ENCODE measurements at places on chromosomes 16 and 17.

- no peak for DNase-seq
These were observed 30.4 kb downstream of the KIAA0513 start for GRCh38 chr16:85057948-85058347.

DNA sequence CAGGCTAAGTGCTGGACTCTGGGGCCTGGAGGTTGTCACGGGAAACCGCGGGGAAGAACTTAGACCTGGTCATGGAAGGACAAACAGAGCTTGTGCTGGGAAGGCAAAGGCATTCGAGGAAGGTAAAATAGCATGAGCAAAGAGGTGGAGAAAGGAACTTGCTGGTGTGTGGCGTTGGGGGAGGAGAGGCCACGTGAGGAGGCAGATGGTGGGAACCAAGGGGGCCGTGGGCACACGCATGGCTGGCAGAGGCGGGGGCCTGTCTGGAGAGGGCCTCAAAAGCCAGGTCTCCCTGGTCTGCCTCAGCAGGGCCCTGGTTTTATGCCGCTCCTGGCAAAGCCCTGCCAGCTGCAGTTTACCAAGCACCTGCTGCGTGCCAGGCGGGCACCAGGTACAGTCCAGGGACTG, 15.3 kb downstream of the CORO7 start:
- DNase-seq: no peak

- DNase-seq: peak; percentile 17
These were observed 3.0 kb upstream of the PPY start for GRCh38 chr17:43945074-43945829.

DNA sequence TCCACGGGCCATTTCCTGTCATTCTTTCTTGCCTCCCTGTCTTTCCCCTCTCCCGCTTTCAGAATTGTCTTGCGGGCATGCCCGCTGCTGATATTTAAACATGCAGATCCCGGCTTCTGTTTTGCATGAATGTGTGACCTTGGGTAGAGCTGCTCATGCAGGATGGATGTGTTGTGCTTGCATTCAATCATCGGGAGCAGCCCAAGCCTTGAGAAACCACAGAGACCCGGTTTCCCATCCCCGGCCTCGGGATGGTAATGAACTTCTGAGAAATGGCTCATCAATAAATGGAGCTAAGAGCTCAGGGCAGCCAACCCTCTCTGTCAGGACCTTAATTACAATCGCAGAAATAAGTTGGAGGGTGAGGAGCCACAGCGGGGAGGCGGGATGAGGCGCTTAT, 303.7 kb upstream of the TNRC6C start:
- no peak for DNase-seq

- no peak for DNase-seq
These were observed 5.8 kb downstream of the KIF18B start for GRCh38 chr17:44941712-44942331.

DNA sequence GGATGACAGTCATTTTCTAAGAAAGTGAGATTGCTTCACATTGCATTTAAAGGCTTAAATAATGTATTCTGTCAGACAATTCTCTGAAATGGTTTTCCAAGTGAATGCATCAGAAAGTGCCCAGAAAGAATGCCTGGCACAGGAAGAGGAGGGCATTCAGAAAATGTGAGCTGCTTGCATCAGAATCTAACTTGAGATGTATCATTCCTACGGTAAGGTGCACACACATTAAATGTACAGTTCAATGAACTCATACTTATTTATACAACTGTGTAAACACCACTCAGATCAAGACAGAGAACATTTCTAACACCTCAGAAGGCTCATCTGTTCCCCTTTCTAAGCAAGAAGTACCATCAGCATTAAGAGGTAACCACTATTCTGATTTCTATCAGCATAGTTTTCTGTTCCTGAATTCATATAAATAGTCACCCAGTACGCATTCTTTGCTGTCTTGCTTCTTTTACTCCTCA, 638.0 kb downstream of the MAF start:
- DNase-seq: no peak

DNA sequence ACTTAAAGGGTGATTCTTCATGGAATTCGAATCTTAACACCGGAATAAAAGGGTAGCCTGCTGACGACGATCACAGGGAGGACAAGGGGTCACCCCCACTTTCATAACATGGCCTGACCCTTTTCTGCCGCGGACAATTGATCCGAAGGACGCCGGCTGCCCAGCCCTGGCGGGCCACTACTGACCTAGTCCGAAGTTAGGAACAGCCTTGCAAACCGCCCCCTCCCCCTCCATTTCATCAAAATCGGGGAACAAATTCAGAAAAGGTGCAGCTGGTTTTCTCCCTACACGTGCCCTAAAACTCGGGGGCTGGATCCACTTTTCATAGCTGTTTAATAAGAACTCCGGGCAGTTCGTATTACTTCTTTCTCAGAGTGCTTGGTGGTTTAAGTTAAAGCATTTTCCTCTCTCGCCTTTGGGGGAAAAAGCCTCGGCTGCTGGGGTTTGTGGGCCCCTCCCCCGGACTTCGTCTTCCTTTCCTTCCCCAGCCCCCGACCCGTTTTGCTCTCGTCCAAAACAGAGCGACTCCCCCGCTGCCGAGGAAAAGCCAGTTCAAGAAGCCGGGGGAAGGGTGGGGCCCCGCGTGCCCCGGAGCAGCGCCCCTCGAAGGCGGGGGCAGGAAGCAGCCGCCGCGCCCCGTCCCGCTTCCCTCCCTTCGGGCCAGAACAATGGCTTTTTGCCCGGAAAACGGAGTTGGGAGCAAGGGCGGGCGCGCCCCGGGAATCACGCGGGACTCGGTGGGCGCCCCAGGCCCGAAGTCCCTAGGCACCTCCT, 641 bp upstream of the CBX2 start:
- peak; percentile 76 for DNase-seq

GRCh38 chr16:68719993-68720489, 17.1 kb upstream of the CDH1 start:
- no peak for DNase-seq

DNA sequence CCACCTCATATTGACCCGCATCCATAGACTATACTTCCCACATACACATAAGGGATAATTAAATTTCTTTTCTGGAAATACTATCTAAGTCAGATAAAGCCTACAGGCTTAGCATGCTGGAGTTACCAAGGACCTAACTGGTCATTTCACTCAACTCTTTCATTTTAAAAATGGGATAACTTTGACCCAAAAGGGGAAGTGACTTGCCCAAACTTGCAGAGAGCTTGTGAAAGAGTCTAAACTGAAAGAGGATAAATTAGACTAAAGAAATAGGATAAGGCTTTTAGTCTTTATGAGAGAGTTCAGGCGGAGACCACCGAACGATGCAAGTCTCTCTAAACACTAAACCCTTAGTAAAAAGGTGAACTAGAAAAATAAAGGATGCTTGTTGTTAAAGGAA, 3.9 kb upstream of the KRT33A start:
- no peak for DNase-seq

- DNase-seq: no peak
These were observed 10.1 kb upstream of the SLC25A39 start for GRCh38 chr17:44334727-44335126.

DNA sequence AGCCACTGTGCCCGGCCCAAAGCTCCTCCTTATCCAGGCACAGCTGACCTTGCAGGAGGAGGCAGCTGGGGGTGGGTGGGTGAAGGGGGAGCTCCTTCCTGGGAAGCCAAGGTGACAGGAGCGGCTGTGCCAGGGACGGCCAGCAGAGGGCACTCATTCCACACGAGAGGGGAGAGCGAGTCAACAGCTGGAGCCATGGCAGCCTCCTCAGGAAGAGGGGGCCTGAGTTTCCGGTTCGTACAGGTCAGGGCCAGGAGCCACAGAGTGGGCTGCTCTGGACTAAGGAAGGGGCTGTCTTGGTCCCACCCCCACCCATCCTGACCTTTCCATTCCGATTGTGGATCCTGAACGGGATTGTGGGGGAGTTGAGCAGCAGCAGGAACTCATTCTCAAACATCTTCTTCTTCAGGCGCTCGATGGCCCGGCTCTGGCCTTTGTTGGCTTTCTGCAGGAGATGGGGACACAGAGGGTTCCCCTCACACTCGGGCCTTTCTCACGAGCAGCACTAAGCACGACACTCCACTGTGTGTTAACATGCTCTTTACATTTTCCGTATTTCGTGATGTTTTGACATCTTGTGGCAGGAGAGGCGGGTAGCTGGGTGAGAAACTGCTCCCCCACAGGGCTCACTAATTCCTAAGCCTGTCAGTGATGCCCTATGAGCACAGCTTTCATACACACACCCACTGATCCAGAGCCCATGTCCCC, 61.6 kb downstream of the TIMM22 start:
- peak; percentile 47 for DNase-seq

- no peak for DNase-seq
These were observed 7.5 kb downstream of the UBE2Z start for GRCh38 chr17:48915459-48916282.

- DNase-seq: peak; percentile 76
These were observed 17.8 kb upstream of the RAI1 start for GRCh38 chr17:17663160-17664063.

DNA sequence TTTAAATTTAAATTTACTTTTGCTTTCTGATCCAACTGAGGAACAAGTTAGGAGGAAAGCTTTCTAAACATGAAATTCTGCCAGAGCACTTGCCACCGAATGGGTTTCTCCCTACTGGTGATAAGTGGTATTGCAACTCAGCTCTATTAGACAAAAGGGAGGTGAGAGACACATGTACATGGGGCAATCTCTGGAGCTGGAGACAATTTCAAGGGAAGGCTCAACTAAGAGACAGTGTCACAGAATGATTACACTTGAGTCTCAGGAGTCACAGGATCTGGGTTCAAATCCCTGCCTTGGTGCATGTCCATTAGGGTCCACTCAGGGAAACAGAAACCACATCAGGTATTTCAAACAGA, 37.4 kb downstream of the SOCS1 start:
- peak; percentile 46 for DNase-seq

- peak; percentile 38 for DNase-seq
These were observed 1.1 kb upstream of the WBP2 start for GRCh38 chr17:75856062-75856756.
